ENCODE measurements at places on chromosomes 16 and 17.

DNA sequence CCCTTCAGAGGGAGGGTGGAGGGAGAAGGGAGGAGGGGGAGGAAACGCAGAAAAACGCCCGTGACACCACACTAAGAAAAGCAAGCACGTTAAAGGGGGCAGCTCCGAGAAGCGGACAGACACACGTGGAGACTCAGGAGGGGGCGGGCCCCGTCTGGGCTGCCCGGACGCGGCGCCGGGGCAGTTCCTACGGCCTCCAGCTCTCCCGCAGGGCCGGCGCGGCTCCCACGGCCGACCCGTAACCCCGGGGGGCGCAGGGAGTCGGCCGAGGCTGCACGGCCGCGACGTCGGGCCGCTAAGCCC is 362 bp downstream of the KLHDC4 start:
- no peak for DNase-seq

GRCh38 chr17:1736348-1737281 is 6.1 kb upstream of the SERPINF2 start:
- DNase-seq: peak; percentile 86

GRCh38 chr16:3838600-3839401 is 41.7 kb downstream of the CREBBP start:
- peak; percentile 31 for DNase-seq

DNA sequence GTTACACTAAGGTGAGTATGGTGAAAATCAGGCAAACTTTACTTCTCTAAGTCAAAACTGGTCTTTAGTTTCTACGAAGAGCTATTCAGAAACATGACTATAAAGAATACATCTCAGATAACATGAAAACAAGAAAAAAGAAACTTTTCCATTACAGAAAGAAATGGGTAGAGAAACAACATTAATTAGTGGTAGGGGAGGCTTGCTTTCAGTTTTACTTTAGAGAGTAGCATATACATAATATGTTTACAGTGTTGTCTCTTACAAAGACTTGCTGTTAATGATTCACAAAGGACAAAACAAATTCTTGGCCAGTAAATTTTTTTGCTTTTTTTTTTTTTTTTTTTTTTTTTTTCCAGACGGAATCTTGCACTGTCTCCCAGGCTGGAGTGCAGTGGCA is 34.2 kb downstream of the CRLF3 start:
- no peak for DNase-seq

DNA sequence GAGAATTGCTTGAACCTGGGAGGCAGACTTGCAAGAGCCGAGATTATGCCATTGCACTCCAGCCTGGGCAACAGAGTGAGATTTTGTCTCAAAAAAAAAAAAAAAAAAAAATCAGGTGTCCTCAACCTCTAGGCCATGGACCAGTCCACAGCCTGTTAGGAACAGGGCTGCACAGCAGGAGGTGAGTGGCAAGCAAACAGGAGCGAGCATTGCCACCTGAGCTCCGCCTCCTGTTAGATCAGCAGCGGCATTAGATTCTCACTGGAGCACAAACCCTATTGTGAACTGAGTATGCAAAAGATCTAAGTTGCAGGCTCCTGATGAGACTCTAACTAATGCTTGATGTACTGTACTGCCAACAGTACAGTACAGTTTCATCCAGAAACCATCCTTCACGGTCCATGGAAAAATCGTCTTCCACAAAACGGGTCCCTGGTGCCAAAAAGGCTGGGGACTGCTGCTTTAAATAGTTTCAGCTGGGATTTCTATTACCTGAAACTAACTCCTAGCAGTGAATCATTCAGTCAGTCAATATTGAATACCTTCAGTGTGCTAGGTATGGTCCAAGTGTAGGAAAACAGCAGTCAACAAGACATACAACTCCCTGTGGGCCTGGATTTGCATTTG is 56.3 kb upstream of the DHX40 start:
- no peak for DNase-seq

DNA sequence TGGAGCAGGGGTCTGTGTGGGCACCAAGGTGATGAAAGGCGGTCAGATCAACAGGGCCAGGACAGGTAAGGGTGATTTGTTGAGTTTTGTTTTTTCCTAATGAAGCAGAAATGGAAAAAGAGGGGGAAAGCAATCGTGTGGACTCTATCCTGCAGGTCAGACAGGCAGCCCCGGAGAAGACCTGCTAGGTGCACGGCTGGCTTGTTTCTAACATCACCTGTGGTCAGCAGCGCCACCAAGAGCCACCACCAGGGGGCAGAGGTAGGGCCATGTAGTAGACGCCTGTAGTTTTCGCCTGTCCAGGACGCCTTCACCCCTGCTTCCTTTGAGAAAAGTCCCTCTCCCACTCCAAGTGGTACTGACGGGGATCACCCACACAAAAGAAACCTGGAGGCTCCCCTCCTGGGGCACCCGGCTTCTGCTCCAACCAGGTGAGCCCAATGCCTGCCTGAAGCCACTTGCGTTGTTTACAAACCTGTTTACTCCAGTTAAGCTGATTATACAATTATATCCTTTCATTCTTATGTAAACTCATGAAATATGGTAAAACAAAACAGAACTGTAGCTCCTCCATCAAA is 54.2 kb upstream of the SEC14L1 start:
- DNase-seq: peak; percentile 82

- peak; percentile 52 for DNase-seq
These were observed 219.4 kb upstream of the CIBAR2 start for GRCh38 chr16:85331688-85332087.

GRCh38 chr16:68091380-68092261 is 6.5 kb downstream of the NFATC3 start:
- peak; percentile 94 for DNase-seq

DNA sequence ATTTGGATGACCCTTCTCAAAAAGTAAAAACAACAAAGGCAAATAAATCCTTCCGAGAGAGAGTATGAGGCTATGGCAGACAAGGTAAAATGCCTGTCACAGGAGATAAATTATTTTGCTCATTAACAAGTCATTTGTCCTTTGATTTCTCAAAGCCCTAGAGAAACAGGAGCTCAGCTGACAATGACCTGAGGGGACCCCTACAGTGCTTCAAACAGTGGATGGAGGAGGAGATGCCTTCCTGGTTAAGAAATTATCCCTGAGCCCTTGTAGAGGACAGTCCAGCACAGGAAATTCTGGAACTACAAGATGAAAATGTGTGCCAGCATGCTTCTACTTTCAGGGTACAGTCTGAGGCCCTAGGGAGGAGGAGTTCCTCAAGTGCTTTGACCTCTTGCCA is 24.0 kb upstream of the RHBDL3 start:
- no peak for DNase-seq

GRCh38 chr16:88967830-88968588 is 9.0 kb downstream of the CBFA2T3 start:
- no peak for DNase-seq

GRCh38 chr16:79008036-79008868 is 592.3 kb downstream of the MAF start:
- DNase-seq: no peak

- peak; percentile 92 for DNase-seq
These were observed 14.3 kb upstream of the NUBP1 start for GRCh38 chr16:10729104-10730048.

- DNase-seq: no peak
These were observed 186.6 kb downstream of the C16orf78 start for GRCh38 chr16:49560004-49560830.

DNA sequence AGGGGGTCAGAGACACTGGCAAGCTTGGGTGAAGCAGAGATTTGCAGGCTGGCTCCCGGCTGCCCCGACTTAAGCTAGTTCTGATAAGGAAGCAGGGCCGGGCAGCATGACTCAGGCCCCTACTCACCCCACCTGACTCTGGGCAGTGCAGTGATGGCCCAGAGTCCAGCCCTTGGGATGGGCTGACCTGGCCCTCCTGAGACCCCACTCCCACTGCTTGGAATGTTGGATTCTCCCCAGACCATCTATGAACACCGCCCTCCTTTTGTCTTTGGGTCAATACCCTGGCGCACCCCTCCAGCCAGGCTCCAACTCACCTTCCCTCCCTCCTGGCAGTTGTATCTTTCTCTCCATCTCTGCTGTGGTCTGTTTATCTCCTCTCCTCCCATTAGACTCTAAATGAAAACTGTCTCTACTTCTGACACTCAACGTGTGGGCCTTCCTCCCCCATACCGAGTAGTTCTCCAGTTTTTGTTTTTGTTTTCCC is 21.0 kb downstream of the LGALS3BP start:
- no peak for DNase-seq

- no peak for DNase-seq
These were observed 1.3 kb downstream of the HBQ1 start for GRCh38 chr16:181565-182021.

- DNase-seq: no peak
These were observed at the start of gene ZSCAN10 for GRCh38 chr16:3098459-3099394. TSS of gene ZSCAN10 (minus strand) at chr16:3099294. CDS start at chr16:3092937, 6,357 bp downstream.

- no peak for DNase-seq
These were observed 31.4 kb downstream of the ANKRD11 start for GRCh38 chr16:89458967-89459366.

GRCh38 chr17:49466436-49466835 is 28.7 kb upstream of the NGFR start:
- no peak for DNase-seq

DNA sequence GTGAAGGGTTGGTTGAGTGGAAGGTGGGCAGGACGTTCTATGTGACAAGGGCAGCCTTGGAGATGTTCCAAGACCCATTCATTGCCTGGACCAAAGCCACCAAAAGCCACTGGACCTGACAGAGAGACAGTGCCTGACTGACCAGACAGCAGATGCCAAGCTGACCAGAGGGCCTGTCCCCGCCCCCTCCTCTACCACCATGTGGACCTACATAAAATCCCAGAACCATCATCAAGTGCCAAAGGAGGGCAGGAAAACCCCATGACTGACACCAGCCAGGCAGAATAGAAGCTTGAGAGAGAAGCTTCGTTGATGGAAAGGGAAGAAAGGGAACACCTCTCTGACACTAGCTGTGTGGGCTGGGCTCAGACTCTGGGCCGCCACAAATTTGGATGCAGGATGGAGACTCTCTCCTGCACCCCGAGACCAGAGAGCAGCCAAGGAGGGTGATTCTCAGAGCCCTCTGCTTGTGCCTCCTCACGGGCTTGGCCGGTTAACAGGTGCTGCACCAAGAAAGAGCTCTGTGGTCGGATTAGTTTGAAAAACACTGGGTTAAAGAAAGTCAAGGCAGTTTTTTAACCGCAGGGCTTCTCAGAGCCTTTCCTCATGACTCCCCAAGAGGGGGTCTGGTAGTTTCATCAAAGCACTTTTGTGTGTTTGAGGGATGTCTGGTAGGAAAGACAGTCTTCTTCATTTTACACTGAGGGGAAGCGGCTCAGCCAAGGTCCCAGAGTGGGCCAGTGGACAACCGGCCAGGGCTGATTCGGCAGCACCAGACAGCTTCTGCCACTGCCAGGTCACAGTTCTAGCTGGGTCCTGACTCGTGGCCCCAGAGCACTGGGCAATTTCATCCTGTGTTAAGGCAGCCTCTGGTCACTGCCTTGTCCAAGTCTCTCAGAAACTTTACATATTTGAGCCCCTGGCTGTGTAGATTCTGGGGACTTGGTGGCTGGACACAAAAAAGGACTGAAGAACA is 1.7 kb downstream of the TNFRSF13B start:
- no peak for DNase-seq

GRCh38 chr17:49401971-49402611 is 12.6 kb downstream of the PHB1 start:
- no peak for DNase-seq

- no peak for DNase-seq
These were observed 72.4 kb downstream of the SLC39A11 start for GRCh38 chr17:73020110-73020509.

DNA sequence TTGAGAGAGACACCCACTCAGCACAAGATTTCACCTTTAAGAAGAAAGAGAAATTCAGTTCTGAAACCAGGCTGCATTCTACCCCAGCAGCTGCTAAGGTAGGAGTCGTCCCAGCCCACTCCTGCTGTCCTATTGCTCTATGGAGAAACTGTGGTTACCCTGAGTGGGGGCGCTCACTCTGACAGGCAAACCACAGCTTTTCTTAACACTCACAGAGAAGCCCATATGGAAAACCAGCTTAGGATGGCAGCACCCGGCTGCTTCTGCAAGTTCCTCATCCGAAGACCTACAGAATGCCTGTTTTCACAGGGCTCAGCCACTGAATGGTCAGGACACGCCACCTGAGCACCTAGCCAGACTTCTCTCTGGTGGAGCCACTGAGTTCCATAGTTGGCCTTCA is 7.5 kb downstream of the ATP5PD start:
- no peak for DNase-seq

DNA sequence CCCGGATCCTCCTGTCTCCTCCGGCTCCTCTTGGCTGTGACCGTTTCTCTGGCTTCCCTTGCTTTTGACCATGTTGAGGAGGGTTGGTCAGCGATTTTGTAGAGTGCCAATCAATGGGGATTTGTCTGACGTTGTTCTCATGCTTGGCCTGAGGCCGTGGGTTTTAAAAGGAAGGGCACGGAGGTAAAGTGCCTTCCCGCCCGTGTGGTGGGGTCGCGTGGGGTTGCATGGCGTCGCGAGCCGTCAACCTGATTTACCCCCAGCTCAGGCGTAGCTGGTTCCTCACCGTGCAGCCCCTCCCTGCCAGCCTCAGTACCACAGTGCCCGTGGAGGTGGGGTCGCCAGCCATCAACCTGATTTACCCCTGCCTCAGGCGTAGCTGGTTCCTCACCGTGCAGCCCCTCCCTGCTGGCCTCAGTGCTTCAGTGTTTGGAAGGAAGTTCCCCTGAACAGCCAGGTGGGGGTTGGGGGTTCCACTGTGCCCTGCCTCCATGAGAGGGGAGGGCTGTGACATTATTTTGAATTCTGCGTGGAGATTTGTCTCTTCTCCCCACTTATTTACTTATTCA is 5.0 kb downstream of the TPSAB1 start:
- no peak for DNase-seq

DNA sequence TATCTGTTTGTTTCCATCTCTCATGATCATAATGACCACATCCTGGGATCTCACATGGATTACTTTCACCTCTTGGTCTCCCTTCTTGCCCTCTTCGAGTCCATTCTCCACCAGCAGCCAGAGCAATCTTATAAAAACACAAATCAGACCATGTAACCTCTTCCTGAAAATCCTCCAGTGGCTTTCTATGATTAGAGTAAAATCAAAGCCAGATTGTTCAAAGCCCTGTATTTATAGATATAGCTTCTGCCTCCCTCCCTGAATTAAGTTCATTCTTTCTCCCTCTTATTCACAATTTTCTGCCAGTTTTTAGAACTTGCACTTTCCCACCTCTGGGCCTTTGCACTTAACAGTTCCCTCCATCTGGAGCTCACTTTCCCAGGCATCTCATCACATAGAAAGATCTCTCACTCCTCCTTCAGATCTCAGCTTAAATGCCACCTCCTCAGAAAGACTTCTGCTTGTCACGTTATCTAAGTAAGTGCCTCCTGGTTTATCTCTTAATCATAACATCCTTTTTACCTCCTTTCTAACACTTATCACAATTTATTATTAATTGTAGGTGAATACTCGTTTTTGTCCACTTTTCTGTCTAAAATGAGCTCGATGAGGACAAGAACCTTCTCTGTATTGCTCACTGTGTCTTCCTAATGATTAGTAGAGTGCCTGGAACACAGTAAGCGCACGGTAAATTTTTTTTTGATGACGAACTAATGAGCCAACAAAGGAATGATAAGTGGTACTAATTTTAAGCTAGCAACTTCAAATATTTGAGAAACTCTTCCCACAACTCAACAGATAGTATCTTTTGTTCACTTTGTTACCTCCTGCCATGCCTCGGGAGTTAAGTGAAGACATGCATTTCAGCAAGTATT is 80.5 kb downstream of the CYB561 start:
- no peak for DNase-seq
